ENCODE measurements at places on chromosomes 11 and 22. TPM values are rescaled to one million over a fixed set of nuclear protein-coding genes. Genes with fewer than 3 reads are reported as not detected.

GRCh38 chr11:68641880-68642279 lies 42.5 kb upstream of the GAL start:
- no peak overlapping the region for H3K27ac ChIP-seq
- no peaks in the 10 kb centered on the region for H3K36me3 ChIP-seq
- no peaks in the 10 kb centered on the region for H3K4me1 ChIP-seq
- no peaks in the 10 kb centered on the region for H3K27me3 ChIP-seq
- DNase-seq, result no peak

- no peaks in the 10 kb centered on the region for H3K4me1 ChIP-seq
Observed at GRCh38 chr11:94424011-94424410, 22.8 kb upstream of the GPR83 start.

GRCh38 chr22:35970616-35971455 lies 57.8 kb downstream of the RBFOX2 start:
- H3K36me3 ChIP-seq, result no peaks in the 10 kb centered on the region
- no peak for DNase-seq
- H3K27ac ChIP-seq, result no peak overlapping the region
- no peaks in the 10 kb centered on the region for H3K27me3 ChIP-seq

The INCENP gene
- total RNA-seq, result 21.4 TPM

The KCNJ5 gene
- 1.6 TPM for total RNA-seq

The APOL5 gene
- total RNA-seq, result not detected

The BBOX1 gene
- total RNA-seq, result not detected
